Ovary (tissue), 10 donors: ENCODE measurements at places on chromosomes 1 and 21. TPM values are rescaled to one million over a fixed set of nuclear protein-coding genes. Genes with fewer than 3 reads are reported as not detected.

The OR2L3 gene
- not detected for polyA plus RNA-seq

The HENMT1 gene
- polyA plus RNA-seq: 6.2 TPM

The C1orf94 gene
- not detected for polyA plus RNA-seq

The CACNA1S gene
- polyA plus RNA-seq: 0.05 TPM
